Left lobe of liver (tissue), 2 donors: ENCODE measurements at places on chromosomes 3 and 15.

DNA sequence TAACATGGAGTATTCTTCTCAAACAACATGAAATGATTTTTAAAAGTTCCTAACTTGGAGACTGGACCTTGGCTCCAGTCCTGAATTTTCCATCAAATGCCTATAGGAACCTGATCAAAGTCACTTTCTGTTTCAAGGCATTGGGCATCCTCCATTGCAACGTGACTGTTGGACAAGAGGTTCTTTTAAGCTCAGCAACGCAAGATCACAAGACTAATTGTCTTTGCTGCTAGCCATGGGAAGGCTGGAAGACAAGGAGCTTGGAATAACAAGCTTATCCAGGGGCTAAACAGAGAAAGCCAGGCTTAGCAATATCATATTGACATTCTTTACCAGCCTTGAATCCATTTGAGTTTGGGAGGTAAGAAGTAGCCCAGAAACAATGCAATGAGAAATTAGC, 48.3 kb downstream of the SST start:
- DNase-seq: no peak

- DNase-seq: no peak
These were observed 17.2 kb upstream of the NMNAT3 start for GRCh38 chr3:139695007-139695406.

- DNase-seq: no peak
These were observed 46.3 kb downstream of the DGKG start for GRCh38 chr3:186315581-186316354.

DNA sequence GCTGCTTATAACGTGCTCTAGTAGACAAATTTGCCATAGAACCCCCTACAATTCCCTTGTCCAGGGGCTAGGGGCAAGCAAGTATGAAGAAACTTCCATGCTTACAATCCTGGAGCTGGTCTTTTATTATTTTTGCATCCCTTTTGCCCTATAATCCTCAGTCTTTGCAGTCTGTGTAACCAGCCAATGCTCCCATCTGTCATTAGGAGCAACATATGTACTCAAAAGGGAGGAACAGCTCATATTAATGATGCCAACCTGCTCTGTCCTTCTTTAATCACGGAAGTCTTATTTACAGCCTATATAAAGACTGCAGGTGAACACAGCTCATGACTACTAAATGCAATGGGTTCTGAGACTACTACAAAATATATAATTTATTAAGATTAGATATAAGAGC, 263.3 kb downstream of the ZIC1 start:
- DNase-seq: no peak

DNA sequence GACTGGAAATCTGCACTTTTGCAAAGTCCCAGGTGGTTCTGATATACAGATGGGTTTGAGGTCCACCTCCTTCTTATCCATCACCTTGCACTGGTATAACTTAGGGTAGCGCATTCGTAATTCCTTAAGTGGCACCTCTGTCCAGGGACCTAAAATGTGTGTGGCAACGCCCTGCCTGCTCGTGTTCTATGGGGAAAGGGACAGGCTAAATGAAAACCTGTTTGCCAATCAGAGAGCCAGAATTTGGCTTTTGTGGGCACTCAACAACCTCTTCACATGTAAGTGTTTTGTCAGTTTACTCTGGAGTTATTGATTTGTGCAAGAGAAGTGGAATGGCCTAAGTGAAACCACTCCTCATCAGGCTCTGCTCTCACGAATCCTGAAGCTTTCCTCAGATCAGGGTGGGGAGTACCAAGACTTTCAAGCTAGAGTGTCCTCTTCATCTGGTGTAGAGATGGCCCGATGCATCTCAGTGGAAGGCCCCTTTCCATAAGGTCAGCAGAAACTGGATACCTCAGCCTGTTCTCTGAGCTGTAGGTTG, 138.3 kb downstream of the ALDH1A2 start:
- no peak for DNase-seq

DNA sequence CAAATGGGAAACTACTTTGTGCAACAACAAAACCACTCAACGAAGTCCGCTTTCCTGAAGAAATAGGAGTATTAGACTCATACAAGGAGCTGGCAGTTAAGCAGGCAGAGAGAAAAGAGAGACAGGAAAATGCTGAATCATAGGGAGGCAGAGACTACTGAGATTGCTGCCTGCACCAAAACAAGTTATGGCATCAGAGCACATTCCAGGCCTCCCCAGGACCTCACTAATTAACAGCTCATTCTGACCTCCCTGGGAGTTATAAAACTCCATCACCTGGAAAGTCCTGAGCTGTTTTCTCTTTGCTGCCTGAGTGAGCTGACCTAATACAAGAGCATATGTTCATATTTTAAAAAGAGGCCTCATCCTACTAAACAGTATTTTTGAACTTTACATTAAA, 741.0 kb downstream of the MCTP2 start:
- no peak for DNase-seq

DNA sequence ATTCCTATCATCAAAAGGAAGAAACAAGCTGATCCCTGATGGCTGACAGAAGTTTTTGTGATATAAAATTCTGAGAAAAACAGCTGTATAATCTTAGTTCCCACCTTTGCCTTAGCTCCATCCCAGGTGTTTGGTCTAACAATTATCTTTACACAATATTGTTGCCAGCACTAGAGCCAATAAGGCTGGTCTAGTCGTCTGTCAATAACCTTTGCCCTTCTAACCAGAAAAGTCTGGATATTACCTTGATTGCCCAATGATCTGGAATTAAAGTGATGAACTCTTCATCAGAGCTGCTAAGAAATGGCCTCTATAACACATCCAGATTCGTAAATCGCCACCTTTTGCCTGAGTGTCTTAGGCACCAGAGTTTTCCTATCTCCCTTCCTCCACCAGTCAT, 98.4 kb downstream of the FMN1 start:
- no peak for DNase-seq

DNA sequence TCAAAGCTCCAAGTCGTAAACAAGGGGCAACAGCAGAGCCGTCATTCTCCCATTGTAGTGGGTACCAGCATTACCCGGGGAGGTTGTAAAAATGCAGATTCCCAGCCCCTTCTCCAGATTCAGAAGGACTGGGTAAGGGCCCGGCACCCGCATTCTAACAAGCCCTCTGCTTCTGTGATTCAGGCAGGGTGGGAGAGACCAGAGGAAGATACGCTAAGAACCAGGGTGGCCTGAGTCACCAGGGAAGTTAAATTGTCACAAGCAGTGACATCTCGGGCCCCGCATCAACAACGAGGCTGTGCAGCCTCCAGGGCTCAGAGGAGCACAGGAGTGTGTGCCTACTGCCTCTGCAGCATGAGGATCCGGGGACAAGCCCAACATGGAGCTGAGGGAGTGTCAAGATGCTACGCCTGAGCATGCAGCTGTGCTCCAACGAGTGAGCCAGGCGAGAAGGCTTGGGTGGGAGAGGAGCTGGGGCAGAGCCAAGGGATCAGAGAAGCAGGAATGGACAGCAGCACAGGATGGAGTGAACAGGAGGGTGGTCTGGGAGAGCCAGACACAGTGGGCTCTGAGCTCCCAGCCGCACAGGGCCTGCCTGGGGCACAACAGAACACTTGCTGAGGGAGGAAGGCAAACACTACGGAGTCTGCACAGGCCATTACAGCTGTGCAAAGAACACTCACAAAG, 68.5 kb downstream of the CPN2 start:
- DNase-seq: no peak

DNA sequence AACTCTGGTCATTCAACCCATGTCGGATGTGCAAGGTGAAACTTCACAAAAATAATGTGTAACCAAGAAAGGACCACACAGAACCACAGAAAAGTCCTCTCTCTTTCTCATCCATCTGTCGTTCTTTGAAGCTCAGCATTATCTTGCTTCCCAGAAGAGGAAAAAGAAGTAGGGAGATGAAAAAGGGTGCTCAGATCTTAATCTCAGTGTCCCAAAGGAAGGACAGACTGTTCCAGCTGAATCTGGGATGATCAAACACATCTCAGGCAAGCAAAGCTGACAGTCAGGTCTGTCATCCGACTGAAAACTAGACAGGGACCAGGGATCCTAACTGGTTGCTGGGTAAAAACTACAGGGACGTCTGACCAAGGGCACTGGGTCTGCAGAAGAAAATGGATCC, 16.2 kb downstream of the ARHGEF3 start:
- DNase-seq: no peak

DNA sequence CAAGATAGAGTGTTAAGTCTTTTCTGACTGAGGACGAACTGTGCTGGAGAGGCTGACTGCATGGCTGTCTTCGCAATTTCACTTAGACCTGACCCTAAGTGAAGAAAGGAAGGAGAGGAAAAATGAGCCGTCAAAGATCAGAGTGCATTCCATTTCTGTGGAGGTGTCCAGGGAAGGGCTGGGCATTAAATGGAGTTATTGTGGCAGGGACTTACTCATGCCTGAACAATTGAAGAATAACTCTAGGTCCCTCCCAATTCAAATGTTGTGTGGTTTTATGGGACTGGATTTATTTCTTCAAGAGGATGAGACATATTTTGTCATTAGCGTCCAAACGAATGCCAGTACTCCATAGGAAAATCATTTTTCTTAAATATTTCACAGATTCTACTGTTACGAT, 187.3 kb upstream of the CFAP20DC start:
- no peak for DNase-seq

DNA sequence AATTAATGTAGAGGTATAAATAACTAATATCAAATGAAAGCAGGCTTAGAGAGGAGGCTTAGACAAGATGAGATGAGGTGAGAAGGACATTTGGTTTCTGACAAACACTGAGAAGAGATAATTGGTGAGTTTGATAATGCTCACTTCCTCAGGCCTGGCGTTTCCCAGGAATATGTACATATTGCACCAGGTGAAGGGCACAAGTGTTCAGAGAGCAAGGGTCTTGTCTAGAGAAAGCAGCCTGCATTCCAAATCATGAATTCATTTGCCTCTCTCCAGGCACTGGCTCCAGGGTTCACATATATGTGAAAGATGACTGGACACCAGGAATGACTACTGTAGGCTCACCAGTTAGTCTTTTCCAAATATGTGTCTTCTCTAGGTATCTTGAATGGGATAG, 48.0 kb upstream of the LPP start:
- no peak for DNase-seq

DNA sequence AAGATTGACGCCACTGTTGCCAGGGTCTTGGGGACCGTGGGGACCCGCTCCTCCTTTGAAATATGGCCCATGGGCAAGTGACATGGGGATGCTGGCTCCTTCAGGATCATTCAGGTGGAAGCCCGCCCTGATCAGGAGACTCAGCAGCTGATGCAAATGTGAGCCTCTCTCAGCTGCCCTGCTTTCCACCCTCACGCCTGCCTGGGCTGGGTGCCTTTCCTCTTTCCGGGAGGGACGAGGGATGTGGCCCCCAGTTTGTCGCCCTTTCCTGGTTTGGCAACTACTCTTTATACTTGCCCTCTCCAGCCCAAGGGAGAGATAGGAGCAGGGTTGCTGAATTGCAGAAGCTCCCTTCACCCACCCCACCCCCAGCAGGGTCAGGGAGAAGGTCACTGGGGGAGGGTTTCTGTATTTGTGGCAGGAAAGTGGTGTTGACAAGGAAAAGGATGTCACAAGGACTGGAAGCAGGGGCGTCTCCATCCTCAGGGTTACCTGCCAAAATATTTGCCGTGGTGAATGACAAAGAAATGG, 21.8 kb downstream of the DNASE1L3 start:
- peak; percentile 82 for DNase-seq

- DNase-seq: peak; percentile 79
These were observed 5.5 kb downstream of the BCL6 start for GRCh38 chr3:187739561-187740332.

DNA sequence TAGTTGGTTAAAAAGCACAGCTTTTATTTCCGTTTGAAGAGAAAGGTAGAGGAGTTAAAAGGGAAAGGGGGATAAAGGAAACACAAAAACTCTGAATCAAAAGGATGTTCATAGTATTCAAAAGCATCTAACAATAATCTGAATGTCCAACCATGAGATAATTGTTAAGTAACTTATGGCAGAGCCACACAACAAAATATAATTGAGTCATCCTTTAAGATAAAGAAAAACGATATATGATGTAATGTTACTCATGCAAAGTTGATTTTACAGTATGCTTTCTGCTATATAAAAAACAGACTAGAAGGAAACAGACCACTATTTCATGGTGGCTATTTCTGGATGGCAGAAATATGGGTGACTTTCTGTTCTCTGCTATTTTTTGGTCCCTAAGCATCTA, 3.9 kb downstream of the XPC start:
- DNase-seq: no peak

GRCh38 chr3:55701997-55702396, 214.9 kb upstream of the WNT5A start:
- DNase-seq: no peak

DNA sequence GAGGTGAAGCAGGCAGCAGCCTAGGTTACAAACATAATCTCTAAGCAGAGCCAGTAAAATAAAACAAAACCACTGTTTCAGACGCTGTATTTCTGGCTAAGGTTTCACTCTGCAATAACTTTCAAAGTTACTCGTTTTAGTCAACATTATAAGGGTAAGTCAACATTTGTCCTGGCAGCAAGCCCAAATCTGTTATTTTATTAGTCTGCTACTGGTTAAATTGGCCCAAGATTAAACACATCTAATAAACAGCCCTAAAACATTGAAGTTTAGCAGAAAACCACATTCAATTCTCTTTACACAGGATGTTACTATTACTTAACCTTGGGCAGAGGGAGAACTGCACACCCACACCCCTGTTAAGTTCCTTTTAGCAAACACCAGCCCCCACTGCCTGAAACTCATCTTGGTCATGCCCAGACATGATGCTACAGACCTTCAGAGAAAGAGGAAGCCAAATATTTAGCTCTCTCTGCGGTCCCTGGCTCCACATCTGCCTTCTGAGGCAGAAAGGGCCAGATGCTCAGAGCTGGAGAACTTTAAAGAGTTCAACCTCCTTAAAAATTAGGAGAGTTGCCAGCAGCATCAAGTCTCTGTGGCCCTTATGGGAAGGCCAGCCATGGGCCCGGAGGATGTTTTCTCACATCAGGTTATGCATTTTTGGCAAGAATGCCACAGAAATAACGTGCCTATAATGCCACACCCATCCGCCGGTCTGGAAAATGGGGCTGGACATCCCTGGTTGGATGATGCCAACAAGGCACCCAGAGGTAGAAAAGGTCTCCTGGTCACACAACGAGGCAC, 17.9 kb downstream of the ARHGEF3 start:
- no peak for DNase-seq

DNA sequence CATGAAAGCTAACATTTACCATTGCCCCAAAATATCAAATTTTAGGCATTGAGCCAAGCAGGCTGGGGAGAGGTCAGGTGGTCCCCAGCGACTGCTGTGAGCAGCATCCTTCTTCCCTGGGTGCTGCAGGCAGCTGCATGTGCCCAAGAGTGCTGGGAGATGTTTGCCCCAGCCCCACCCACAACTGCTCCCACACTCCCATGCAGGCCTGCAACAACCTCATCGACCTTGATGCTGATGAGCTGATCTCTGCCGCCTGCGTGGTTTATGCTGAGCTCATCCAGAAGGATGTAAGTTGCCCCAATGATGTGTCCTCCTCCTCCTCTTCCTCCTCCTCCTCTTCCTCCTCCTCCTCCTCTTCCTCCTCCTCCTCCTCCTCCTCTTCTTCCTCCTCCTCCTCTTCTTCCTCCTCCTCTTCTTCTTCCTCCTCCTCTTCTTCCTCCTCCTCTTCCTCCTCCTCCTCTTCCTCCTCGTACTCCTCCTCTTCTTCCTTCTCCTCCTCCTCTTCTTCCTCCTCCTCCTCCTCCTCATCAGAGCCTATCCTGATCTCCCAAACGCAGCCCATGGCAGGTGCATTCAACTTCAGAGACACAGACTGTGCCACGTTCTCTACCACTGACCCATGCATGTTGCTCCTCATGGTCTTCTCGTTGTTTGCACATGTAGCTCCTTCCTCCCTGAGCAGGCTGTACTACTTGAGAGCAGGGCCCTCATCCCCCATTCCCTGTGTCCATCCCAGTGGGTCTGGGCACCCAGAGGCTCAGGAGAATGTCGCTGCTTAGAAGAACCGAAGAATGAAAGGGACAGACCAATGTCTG, 15.1 kb downstream of the TBC1D21 start:
- DNase-seq: no peak
